ENCODE measurements at places on chromosomes 5 and 9.

- peak; percentile 90 for DNase-seq
Observed at GRCh38 chr9:70484232-70485130, 70.0 kb upstream of the KLF9 start.

GRCh38 chr5:171770153-171770552 is 15.5 kb upstream of the SMIM23 start:
- DNase-seq = no peak

GRCh38 chr5:180172447-180173197 is 36.4 kb downstream of the RASGEF1C start:
- DNase-seq = no peak

- DNase-seq = no peak
Observed at GRCh38 chr5:150295741-150296486, 6.3 kb upstream of the CAMK2A start.

- DNase-seq = no peak
Observed at GRCh38 chr5:63963926-63964325, 1.7 kb upstream of the HTR1A start.

GRCh38 chr9:111646417-111646816 is 15.0 kb upstream of the GNG10 start:
- no peak for DNase-seq

GRCh38 chr9:14402583-14402982 is 88.6 kb upstream of the NFIB start:
- DNase-seq = no peak

- no peak for DNase-seq
Observed at GRCh38 chr5:79886456-79886855, 104.6 kb downstream of the MTX3 start.

DNA sequence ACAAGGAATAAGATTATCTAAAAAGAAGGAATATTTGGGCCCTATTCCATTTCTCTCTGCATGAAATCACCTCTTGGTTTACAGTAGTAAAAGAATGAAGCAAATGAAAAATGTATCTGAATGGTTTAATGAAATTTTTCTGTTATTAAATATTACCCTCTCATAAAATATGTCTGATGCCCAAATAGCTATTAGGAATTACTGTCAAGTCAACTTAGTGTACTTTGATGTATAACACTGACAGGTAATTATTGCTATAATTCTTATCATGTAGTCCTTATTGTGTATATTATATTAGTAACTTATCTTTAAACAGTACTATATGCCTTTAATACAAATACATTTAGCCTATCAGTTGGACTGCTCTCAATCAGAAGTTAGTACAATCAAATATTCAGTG is 8.4 kb downstream of the MYOT start:
- DNase-seq = no peak

- no peak for DNase-seq
Observed at GRCh38 chr5:175657593-175658271, at the start of gene HRH2. Gene HRH2 (plus strand): TSS chr5:175658071. CDS start chr5:175683234, 25,163 bp downstream.

DNA sequence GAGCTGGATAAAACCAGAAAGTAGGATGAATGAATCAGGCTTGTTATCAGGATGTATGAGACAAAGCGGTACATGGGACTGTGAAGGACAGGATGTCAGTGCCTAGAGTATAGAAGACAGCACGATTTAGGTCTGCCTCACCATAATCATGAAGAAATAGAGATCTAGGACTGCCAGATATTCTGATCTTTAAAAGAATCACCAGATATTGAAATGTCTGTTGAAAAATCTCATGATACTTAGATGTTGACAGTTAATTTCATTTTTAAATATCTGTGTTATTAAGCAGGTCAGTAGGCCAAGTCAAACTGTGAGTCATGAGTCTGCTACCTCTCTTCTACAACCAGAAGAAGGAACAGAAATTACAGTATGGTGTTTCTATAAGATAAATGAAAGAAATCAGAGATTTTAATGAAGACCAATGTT is 65.0 kb downstream of the ST8SIA4 start:
- peak; percentile 50 for DNase-seq

GRCh38 chr5:51902512-51902911 is 519.3 kb downstream of the ISL1 start:
- no peak for DNase-seq

- no peak for DNase-seq
Observed at GRCh38 chr9:91481972-91482371, 58.3 kb upstream of the NFIL3 start.
